ENCODE measurements at places on chromosomes 11 and 22.

GRCh38 chr11:19861171-19861570 is 148.5 kb downstream of the NAV2 start:
- no peak for DNase-seq

GRCh38 chr22:29810216-29810615 is 27.9 kb downstream of the ASCC2 start:
- DNase-seq = no peak

- DNase-seq = no peak
Observed at GRCh38 chr11:1161410-1162137, 3.8 kb downstream of the MUC5AC start.

DNA sequence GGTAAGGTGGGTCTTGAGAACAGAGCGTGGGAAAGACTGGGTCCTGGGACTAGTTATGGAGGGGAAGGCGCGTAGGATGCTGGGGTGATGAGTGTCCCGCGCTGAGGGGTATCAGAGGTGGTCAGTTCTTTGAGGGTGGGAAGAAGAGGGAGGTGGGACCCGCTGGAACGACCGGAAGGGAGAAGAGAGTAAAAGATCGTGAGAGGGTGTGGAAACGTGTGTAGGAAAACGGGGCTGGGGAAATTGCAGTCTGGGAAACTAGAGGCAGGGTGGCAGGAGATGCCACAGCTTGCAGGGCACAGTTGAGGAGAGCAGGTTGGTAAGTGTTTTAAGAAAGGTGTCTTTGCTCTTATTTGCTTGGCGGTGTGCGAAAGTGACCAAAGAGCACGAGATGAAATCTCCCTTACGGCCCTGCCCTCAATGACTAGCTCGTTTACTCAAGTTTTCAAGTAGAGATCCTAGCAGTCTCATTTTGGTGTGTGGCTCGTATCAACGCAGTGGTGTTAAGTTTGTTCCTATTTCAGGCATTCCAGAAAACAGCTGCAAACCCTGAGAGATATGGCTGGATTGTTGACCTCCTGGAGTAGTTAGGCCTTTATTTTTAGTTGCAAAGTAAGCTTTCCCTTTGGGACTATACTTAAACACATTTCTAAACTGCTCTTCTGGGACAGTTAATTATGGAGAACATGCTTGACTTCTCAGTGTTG is 615 bp downstream of the STT3A start:
- DNase-seq = no peak

GRCh38 chr11:127485541-127485940 is 485.0 kb upstream of the KIRREL3 start:
- DNase-seq = no peak

- DNase-seq = no peak
Observed at GRCh38 chr11:118605116-118605867, 2.1 kb upstream of the PHLDB1 start.

DNA sequence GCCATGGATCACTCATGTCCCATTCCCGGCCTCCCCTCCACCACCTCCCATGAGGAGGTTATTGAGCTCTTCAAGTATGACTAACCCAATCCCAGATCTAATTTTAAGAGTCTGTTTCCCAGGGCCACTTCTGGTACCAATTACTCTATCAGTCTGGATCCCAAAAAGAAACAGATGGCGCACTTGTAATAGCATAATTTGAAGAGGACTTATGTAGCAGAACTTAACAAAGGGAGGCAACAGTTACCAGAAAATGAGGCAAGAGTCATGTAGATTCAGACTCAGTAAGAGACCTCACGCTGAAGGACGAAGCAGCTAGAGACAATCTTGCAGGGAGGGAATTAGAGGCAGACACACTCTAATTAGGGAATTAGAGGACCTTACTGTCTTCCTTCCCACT is 46.9 kb downstream of the DDX6 start:
- no peak for DNase-seq

GRCh38 chr11:13924801-13925327 is 37.7 kb upstream of the SPON1 start:
- DNase-seq = no peak

- no peak for DNase-seq
Observed at GRCh38 chr11:32594272-32594671, 10.6 kb downstream of the EIF3M start.

DNA sequence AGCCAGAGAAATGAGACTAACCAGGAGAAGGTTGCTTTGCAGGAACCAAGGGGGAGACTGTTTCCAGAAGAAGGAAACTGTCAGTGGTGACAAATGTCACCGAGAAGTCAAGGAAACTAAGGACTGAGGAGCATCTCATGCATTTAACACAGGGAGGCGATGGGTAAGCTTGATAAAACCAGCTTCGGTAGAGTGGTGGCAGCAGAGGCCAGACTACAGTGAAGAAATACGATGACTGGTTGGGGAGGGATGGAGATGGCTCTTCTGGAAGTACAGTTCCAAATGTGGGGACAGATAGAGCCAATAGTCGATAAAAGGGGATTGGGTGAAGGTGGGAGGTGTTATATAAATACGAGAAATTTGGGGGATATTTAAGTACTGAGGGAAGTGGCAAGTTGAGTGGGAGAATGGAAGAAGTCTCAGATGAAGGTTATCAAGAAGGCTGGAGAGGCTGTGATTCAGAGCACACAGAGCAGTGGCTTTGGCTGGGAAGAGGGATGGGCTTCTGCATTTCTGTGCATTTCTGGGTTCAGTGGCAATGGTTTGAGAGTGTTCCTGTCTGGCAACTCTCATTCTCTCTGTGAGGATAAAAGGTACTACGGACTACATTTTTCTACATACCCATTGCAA is 29.2 kb downstream of the SC5D start:
- no peak for DNase-seq

Measured in effector CD8-positive, alpha-beta T cell (primary cell).